Stimulated activated CD8-positive, alpha-beta memory T cell treated with anti-CD3 and anti-CD28 coated beads, Interleukin-4, amount 100 ng/mL, for 1 hour (primary cell): ENCODE measurements at places on chromosomes 5 and 9.

- DNase-seq = no peak
Measured at GRCh38 chr5:111472579-111472978, 39.8 kb downstream of the STARD4 start.

GRCh38 chr5:38347896-38348295 is 89.5 kb downstream of the EGFLAM start:
- DNase-seq = no peak

DNA sequence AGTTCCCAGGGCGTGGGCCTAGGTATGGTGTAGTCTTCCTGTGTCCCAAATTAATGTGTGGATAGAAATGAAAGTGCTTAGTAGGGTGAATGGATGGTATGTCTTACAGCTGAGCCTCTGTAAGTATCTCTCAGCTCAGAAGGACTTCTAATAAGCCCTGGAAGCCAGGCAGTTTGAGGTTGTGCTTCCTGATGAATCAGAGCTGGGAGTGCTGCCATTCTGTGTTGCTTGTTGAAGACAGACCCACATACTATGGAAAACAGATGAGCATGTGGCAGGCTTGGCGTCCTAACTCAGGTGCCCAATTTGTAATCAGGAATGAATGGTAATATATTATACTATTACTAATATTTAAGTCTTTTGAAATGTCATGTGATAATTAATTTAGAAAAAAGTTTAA is 69.8 kb downstream of the CMYA5 start:
- no peak for DNase-seq

DNA sequence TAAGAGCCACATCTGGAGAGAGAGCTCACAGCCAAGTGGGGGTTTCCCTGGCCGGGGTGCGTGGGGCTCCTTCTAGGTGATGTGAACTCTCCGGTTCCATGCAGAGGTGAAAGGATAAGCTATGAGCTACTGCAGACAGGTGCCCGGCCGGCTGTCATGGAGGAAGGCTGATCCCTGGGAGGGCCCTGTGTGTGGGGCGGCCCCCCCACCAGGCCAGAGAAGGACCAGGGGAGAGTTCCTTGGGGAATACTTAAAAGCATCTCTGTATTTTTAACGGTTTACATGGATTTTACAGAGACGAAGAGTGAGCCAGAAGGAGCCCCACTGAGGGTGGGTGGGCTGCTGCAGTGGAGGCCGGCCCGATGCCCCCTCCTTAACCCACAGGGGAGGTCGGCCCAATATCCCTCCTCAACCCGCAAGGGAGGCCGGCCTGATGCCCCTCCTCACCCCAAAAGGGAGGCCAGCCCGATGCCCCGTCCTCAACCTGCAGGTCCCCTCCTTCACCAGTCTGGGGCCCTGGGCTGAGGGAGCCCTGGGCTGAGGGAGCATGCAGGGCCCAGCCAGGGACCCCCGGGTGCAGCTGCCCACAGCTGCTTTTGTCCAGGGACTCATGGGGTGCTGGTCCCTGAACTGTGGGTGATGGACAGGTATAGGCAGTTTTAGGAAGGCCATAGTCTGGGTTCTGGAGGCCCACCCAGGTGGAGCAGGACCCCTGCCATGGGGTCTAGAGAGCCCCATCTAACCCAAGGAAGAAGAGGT is 31.9 kb downstream of the MRPL36 start:
- no peak for DNase-seq

GRCh38 chr5:95734906-95735305 is 3.8 kb downstream of the RHOBTB3 start:
- DNase-seq = no peak

DNA sequence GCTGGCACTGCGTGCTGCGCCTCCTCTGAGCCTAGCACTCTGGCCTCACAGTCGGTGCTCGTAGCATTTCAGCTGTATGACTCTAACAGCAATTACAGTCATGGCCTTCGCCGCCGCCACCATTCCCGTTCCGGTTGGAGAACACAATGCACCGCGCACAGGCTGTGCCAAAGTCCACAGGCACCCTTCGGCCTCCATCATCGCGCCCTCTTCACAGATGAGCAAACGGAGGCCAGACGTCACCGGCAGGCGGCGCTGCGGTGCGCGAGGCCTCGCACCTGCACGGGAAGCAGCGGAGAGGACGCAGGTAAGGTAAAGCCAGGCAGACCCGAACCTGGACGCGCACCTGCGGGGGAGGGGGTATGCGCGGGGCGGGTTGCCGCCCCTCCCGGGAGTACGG is 128.9 kb downstream of the BARX1 start:
- DNase-seq = no peak

GRCh38 chr5:120096413-120096812 is 367.7 kb upstream of the PRR16 start:
- no peak for DNase-seq

DNA sequence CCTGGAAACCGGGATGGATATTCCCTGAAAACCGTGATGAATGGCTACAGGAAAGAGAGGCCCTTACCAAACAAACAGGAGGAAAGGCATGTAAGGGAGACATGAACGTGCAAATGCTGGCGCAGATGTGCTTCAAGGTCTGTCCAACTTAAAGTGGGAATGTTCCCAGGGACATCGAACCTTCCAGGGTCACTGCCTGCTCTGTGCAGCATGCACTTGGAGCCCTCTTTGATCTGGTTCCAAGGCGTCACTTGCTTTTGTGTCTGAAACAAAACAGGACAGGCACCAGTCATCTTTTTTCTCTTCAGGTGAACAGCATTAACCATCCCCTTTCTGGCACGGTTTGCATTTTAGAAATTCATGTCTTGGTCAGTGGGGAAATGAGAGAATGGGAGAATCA is 479.4 kb downstream of the RASEF start:
- no peak for DNase-seq

GRCh38 chr5:1028481-1029281 is 20.1 kb downstream of the NKD2 start:
- DNase-seq = no peak

DNA sequence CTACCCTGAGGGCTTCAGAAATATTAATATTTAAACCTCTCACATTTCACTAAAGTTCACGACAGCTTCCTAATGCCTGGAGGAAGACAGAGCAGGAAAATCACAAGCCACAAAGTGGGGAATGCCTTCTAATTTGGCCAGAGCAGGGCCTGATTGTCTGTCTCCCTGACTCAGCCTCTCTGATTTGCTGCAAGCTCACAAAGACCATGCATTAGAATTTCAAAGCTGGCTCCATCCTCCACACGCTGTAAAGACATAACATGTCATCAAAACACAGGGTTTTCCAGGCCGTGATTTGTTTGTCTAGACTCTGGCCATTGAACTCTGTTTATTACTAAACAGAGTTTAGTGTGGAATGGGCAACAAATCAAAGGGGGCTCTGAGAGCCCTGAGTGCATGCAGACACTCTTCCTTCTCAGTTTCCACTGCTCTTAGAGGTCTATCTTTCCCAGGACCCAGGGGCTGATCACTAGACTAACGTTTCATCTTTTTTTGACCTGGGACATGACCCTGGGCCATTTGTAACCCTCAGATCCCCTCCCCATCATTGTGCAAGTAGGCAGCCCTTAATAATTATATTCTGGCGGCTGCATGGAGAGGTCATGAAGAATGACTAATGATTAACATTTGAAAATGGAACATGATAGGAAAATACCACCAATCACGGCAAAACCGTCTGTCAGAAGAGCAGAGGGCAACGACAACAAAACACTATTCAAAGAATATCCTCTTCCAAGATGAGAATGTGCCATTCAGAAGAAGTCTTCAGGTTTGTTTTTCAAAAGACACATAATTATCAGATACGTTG is 140.2 kb downstream of the ENC1 start:
- no peak for DNase-seq

DNA sequence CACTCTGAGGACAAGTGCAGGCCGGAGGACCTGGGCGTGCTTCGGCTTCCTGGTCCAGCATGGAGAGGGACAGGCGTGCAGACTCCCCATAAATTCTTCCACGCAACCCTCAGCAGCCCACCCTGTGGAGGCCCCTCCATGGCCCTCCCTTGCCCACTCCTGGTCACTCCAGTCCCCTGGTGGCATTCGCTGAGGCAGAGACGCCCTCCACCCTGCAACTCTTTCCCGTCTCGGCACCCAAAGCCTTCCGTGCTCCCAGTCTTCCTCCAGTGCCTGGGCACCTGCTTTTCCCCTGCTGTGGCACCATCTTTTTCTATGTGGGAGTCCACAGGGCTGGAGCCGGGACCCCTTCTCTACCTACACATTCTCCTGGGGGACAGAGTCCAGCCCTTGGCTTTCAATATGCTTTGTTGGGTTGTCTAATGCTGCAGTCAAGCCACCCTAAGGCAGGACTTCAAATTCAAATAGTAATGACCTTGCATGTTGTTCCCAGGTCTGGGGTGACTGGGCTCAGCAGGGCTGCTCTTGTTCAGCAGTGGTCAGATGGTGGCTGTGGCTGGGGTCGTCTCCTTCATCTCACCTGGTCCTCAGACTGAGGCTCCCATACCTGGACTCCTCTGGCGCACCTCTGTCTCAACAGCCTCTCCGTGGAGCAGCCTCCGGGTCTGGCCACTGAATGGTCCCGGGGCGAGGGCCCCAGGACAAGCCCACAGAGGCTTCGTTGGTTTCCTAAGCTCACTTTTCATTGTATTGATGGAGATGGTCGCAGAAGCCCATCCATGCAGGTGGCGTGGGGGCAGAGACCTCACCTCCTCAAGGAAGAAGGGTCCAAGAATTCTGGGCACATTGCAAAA is 15.2 kb downstream of the MRPL36 start:
- no peak for DNase-seq

GRCh38 chr9:8733131-8733954 is 933.8 kb upstream of the DMAC1 start:
- no peak for DNase-seq

- DNase-seq = no peak
Measured at GRCh38 chr5:104052558-104053352, 490.2 kb upstream of the NUDT12 start.

DNA sequence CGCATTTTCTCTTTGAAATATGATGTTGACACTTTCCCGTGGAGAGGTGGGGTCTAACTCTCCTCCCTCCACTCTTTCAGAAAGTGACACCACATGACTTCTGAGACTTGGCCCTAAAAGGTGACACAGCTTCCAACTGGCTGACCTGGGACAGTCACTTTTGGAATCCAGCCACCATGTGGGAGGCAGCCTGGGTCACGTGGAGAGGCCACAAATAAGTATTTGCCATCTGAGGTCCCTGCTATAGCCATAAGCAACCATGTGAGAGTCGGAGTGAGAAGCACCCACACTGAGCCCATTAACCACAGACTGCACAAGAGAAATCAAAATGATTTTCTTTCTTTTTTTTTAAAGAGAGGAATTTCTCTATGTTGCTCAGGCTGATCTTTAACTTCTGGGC is 4.1 kb upstream of the PHYKPL start:
- DNase-seq = no peak

- DNase-seq = no peak
Measured at GRCh38 chr9:13279284-13280141, at the start of gene MPDZ. Gene MPDZ (minus strand): TSS chr9:13279692. CDS start chr9:13250315, 29,377 bp downstream.

- DNase-seq = no peak
Measured at GRCh38 chr5:67193439-67193807, 3.2 kb downstream of the CD180 start.

- DNase-seq = no peak
Measured at GRCh38 chr5:127907907-127908306, 175.7 kb upstream of the SLC12A2 start.

DNA sequence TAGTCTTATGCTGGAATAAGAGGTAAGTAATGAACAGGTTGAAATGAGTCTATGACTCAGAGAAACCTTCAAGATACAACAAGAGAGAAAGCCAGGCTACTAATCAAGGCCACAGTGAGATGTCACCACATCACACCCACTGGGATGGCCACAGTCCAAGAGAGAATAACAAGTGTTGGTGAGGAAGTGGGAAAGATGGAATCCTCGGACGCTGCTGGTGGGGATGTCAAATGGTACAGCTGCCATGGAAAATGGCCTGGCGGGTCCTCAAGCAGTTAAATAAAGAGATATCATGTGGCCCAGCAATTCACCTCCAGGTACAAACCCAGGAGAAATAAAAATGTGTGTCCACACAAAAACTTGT is 41.9 kb upstream of the NEURL1B start:
- DNase-seq = no peak

GRCh38 chr5:123285122-123286023 is 137.8 kb downstream of the CEP120 start:
- no peak for DNase-seq

GRCh38 chr5:181173027-181173419 is 25.6 kb downstream of the OR2V2 start:
- DNase-seq = no peak

GRCh38 chr5:73451224-73452130 is 2.9 kb upstream of the FOXD1 start:
- peak; percentile 37 for DNase-seq

- DNase-seq = no peak
Measured at GRCh38 chr9:26656003-26656870, 236.4 kb downstream of the CAAP1 start.

GRCh38 chr5:134174841-134175839 is 1.6 kb downstream of the SKP1 start:
- no peak for DNase-seq

DNA sequence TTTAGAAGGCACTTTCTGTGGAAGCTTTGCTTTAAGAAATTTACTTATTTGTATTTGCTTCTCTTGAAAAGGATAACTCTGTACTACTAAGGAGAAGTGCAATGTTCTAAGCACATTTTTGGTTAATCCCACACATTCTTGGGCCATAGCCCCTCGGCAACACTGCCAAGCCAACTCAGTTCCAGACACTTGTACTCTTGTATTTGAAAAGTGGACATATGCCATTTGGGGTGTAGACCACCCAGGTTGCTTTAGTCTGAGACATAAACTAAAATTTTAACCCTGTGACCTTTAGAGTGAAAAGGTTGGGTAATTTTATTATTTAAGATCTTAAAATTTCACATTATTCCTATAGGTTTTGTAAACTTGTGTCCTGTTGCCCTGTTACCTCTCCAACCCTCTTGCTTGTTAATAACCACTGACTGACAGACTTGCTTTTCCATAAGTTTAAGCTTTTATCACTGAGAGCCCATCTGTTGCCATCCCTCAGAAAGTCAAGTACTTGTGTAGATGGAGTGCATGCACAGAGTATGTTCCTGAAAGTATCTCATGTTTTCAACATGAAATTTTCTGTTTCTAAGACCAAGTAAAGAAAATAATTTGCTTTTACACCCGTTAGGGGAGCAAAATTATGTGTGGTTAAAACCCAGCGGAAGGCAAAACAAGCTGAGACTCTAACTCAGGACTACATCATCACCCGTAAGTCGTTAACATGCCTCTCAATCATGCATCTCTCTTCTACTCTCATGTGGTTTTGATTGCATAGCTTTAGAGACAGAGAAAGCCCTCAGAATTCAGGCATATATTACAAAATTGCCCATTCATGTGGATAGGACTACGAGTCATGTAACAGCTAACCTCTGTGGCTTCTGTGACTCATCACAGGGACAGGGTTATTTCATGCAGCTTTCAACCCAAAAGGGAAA is 117.3 kb downstream of the GDNF start:
- DNase-seq = no peak

GRCh38 chr9:136773386-136774044 is 9.2 kb upstream of the LCN15 start:
- no peak for DNase-seq

DNA sequence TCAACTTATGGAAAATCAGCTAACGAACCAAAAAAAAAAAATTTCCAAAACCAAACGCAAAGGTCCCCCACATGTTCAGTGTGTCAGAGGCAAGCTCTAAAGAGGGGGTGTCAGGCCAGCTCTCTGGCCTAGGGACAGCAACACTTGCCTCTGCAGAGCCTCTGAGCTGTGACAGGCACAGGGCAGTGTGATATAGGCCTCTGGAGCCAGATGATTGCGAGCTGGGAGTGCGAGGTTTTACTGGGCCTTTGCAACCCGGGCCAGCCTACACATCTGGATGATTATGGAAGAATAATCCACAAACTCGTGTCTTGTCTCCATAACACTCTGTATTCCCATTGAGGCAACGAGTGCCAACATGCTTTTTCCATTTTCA is 67.7 kb upstream of the STC2 start:
- no peak for DNase-seq
